ENCODE measurements at places on chromosomes 6 and 20. TPM values are rescaled to one million over a fixed set of nuclear protein-coding genes. Genes with fewer than 3 reads are reported as not detected.

Gene CGA
- not detected for total RNA-seq

Gene TCFL5
- total RNA-seq, result 13.2 TPM

Gene AVP
- not detected for total RNA-seq

Gene TSBP1
- not detected for total RNA-seq

Gene MCCD1
- not detected for total RNA-seq
